ENCODE measurements at places on chromosomes 2 and 18.

- peak; percentile 31 for DNase-seq
Measured at GRCh38 chr2:192194265-192194865, 368 bp downstream of the TMEFF2 start.

GRCh38 chr2:4962419-4962818 is 729.8 kb upstream of the SOX11 start:
- DNase-seq, result no peak

DNA sequence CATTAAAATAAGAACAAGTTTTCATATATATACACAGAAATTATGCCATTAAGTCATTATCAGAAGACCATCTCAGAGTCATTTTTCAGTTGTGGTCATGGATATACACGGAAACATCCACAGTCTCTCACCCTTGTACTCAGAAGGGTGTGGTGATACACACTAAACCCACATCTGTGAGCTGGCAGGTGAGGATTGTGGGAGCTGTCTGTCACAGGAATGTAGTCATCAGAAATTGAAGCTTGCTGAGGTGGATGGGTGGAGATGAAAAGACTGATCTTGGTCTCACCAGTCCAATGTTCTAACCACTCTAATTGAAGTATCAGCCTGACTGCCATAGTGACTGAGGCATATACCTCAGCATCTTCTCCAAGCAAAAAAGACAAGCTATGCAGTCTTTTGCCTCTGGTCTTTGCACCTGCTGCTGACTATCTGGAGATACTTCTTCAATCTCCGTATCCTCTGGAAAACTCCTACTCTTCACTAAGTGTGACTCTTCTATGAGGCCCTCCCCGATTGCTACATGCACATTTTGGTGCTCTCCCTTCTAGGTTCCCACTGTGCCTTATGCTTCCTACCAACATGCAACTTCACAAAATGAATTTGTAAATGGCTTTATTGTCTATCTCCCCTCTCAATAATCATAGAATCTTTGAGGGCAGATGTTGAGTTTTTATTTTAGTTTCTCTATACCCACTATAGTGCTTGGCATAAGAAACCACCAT is 232.8 kb downstream of the DYM start:
- DNase-seq, result no peak

DNA sequence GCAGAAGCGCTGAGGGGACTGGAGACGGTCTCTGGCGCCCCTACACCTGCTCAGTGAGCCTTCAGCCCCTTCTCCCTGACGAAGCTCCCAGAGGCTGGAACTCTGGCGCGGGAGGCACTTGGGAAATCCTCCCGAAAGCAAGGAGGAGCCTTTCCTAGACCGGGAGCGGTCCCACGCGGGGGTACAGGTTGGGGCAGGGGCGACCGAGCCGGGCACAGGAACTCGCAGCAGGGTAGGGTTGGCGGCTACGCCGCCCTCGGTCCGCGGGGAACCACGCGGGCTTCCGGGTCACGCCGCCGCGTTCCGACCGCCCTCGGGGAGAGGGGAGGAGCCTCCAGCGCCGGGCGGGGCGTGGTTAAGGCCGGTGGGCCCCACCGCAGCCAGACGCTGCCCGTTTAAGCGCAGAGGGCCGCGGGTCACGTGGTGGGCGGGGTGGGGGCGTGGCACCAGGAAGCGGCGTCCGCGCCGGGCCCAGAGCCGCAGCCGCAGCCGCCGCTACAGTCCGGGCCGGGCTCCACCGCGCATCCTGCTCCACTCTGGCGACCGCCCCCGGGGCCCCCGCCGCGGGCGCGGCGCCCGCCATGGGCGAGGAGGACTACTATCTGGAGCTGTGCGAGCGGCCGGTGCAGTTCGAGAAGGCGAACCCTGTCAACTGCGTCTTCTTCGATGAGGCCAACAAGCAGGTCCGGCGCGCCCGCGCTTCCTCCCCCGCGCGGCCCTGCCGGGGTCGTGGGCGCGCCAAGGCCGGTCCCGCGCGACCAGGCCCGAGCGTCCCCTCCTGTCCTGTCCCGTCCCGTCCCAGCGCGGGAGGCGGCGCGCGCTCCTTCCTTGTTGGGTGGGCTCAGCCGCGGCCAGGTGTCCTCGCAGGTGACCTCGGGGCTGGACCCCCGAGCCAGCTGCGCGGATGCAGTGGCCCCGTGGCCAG is at the start of gene RMC1:
Gene RMC1 (plus strand): TSS at position 474 of the 925 bp plus-strand sequence. CDS start 108 bp downstream, at position 582.
- DNase-seq, result peak; percentile 75

DNA sequence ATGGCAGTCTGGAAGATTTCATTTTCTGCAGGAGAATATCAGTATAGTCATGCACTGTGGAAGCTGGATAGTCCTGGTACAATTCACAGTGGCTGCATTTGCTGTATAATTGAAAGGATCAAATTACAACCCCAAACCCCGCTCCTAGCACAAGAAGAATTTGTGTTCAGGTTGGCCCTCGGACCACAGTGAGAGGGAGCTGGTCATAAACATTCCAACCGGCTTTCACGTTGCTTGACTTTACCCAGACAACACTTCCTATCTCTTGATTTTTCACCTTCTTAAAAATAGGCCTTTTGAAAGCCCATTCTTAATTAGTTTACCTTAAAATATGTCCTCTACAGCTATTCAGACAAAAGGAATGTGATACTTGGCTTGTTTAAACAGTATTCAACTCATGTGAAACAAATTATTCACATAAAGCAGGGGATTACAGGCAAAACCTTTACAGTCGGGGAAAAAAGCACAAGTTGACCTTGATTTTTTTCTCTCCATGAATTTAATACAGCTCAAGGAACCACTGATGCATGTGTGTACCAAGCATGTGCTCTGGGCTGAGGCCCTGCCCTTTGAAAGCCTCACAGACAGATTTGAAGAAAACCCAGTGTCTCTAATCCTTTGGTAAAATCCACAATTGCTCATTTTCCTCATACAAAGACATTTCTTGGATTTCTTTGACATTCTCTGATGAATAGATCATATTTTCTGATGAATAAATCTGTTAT is 143.0 kb upstream of the SOX11 start:
- no peak for DNase-seq

- DNase-seq, result no peak
Measured at GRCh38 chr2:179340678-179341077, 76.0 kb upstream of the SESTD1 start.

DNA sequence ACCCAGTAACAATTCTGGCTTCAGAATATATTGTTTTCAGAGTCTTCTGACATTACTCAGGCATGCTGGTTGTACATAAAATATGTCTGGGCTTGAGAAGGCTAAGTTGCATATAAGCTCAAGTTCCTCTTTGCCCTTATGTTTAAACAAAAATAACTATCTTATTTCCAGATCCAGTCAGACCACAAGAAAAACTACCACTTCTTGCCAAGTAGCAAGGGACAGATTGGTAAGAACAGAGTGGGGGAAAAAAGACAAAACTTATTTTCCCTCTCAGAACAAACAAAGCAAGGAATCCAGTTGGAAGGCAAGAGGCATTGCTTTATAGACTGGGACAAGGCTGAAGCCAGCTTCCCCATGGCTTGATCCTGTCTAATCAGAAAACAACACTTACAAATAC is 1036.7 kb upstream of the CELF4 start:
- no peak for DNase-seq

DNA sequence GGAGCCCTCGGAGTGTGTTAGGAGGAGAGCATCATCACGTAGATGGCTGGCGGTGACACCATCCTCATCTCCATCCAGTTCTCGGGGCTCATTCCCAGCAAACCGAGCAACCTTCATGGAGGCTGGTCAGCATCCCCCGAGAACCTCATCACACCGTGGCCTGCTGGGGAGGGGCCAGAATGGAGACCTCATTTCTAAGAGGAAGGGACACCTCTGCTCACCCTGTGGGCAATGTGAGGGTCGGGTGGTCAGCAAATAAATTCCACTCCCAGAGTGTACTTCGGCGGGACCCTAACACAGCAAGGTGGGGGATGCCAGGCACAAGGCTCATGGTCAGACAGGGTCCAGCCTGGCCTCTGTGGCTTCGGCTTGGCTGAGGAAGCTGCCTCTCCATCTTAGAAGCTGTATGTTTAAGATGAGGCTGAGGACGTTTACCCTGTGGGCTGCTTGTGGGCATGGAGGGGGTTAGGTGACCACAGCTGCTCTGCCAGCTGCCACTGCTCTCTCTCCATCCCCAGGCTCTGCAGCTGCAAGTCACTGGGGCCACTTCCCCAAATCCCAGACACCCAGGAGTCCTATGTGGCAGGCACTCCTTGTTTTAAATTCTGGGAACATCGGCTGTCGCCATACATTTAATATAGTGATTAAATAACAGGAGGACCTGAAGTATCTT is 56.5 kb upstream of the PXDN start:
- no peak for DNase-seq

GRCh38 chr2:172597176-172597842 is 41.4 kb downstream of the PDK1 start:
- no peak for DNase-seq

DNA sequence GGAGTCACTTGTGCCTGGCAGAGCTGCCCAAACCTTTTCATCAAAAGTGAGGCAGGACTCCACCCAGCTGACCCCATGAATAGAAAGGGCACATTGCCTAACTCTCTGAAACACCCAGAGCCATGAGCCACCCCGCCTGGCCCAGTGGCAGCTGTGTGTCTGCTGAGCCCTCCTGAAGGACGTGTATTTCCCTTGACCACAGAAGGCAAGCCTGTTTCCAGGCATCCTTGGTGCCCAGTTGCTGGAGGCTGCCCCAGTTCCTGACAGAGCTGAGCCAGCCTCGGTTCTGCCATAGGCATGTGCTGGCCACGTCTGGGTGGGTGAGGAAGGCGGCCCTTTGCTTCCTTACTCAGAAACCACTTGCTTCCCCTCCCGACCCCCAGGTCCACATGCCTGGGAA is 124.7 kb upstream of the GLI2 start:
- no peak for DNase-seq

DNA sequence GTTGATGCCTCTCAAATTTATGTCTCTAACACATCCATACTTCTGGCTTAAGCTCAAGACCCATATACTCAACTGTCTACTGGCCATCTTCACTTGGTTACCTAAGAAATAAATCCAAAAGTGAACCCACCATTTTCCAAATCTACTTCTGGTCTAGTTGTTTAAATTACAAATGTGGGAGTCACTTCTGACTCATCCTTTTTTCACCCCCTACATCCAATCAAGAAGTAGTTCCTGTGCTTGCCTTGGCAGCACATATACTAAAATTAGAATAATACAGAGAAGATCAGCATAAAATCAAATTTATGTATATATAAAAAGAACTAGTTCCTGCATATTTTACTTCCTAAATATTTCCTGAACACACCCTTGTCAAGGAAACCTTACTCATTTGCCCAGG is 53.6 kb downstream of the STRN start:
- DNase-seq, result no peak

GRCh38 chr2:120598416-120598815 is 137.3 kb upstream of the GLI2 start:
- no peak for DNase-seq

- DNase-seq, result no peak
Measured at GRCh38 chr2:119024152-119024551, 82.2 kb downstream of the MARCO start.

DNA sequence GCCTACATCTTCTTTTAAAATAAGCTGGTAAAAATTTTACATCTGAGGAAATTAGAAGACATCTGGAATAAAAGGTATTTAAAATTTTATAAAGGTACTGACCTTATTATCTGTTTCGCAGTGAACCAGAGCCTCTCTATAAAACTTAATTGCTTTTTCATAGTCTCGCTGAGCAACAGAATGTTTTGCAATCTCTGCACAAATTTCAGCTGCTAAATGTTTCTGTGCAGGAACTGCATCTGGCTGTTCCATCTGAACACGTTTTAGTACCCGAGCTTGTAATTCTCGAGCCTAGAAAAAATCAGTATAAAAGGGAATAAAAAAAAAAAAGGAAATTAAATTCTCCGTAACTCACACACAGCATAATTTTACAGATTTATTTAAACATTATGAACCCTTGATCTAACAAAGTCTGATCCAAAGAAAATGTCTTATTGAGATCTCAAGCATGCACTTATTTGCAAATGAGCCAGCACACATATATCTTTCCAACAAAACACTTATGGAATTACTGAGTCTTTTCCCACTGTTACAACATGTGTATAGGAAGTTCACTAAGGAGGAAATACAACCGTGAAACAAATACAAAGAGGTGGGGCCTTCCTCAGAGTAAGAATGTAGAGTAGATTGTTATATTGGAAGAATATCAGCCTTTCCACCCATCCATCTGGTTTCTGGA is 51.8 kb downstream of the TTC21B start:
- no peak for DNase-seq

- DNase-seq, result no peak
Measured at GRCh38 chr2:16686641-16687040, 21.0 kb upstream of the CYRIA start.

DNA sequence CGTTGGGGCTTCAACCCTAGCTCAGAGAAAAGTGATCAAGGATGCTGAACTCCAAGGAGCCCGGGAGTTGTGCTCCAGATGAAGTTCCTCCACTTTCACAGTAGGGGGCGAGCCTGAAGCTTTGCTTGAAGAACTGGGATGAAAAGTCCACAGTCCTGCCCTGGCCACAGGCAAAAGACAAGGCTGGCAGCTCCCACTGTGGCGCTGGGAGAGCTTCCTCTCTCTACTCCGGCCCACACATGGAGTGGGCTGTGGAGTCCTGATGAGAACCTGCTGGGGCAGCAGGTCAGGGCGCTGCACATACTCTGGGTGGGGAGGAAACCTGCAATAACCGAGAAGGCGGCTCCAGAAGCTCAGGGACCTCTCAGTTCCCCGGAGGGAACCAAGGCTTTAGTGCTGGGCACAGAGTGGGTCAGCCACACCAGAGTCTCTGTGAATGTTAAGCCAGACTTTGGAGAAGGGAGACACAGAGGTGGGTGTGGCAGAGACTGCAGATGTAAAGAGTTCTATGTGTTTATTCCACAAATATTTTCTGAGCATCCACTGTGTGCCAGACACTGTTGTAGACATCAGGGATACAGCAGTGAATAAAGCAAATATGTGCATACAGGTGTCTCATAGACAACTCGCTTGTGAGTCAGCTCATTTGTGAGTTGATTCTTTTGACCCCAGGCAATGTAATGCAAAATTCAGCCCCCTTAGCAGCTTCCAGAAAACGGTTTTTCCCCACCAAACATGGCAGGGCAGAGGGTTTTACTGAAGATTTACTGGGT is 48.0 kb upstream of the MRPL33 start:
- DNase-seq, result peak; percentile 82

DNA sequence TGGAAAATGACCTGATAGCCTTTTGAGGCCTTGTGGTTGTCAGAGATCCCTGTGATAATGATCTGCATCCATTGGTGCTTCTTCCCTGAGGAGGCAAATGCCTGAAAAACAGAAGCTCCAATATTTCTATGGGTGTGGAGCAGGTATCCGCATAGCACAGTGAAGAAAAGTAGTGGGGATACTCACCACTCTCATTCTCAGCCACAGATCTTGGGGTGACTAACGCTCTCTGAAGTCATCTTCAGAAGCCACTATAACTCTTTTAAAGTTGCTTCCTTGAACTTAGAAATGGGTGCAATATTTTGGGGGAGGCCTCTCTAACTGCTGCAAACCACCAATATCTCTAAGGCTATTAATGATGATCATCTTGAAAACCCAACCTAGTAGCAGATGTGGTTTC is 46.2 kb downstream of the ARHGAP15 start:
- no peak for DNase-seq

- DNase-seq, result no peak
Measured at GRCh38 chr2:62184512-62185230, 11.2 kb upstream of the B3GNT2 start.

All from HTR-8/SVneo (cell line).